ENCODE measurements at places on chromosomes 13 and 19.
A peak's percentile ranks its signal among the peaks of the same experiment; 100 is the strongest.

DNA sequence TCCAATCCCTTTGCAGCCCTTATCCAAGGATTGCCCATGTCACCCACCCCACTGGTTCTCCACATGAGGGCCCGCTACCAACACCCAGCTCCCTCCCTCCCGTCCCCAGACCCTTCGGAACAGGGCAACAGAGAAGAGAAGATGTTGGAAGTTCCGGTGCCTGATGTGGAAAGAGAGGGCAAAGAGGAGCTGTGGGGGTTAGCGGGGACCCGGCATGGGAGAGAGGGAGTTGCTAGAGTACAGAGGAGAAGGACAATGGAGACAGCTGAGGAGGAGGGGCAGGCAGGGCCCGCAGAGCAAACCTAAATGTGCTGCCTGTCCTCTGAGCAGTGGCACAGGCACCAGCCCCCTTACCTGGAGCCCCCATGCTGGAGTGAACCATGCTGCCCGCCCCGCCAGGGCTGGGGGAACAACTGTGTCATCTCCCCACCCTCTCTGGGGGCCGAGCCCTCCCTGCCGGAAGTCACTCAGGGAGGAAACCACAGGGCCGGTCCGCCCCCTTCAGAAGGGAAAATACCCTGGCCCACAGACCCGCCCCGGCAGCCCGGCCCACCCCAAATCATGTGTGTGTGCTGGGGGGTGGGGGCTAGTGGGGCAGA, at the start of gene POU2F2:
Gene POU2F2 (minus strand): TSS at position 417 of the 599 bp plus-strand sequence. CDS start 35 bp downstream, at position 382.
- DNase-seq, result peak; percentile 87

GRCh38 chr19:14700711-14701375, 11.0 kb downstream of the ZNF333 start:
- DNase-seq, result no peak

- no peak for DNase-seq
These were observed 208.1 kb downstream of the SHISA2 start for GRCh38 chr13:25843692-25844091.

DNA sequence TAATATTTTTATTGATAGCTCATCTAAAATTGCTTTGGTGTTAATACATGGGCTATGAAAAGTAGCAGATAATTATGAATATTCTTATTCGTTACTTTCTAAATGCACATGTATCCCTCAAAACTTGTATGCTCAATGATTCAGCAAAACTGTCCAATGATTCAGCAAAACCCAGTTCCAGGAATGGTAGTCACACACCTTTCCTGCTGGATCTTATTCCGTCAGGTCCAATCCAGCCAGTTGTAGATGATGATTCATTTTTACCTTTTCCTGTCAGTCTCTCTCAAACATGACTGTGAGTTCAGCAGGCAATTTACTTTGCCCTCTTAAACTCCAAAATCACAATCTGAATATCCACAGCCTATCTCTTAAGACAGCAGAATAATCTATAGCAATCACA, 1082.6 kb downstream of the EFNB2 start:
- no peak for DNase-seq

DNA sequence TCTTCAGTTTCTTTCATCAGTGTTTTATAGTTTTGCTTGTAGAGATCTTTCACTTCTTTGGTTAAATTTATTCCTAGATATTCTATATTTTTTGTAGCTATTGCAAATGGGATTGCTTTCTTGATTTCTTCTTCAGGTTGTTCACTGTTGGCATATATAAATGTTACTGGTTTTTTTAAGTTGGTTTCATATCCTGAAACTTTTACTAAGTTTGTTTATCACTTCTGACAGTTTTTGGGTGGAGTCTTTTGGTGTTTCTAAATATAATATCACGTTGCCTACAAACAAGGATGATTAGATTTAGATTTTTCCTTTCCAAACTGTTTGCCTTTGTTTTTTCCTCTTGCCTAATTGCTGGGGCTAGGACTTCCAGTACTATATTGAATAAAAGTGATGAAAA, 109.7 kb downstream of the PAN3 start:
- no peak for DNase-seq

- DNase-seq, result no peak
These were observed 796.2 kb upstream of the MIR17HG start for GRCh38 chr13:90551253-90551652.

- no peak for DNase-seq
These were observed 128.8 kb downstream of the STK24 start for GRCh38 chr13:98447881-98448641.

DNA sequence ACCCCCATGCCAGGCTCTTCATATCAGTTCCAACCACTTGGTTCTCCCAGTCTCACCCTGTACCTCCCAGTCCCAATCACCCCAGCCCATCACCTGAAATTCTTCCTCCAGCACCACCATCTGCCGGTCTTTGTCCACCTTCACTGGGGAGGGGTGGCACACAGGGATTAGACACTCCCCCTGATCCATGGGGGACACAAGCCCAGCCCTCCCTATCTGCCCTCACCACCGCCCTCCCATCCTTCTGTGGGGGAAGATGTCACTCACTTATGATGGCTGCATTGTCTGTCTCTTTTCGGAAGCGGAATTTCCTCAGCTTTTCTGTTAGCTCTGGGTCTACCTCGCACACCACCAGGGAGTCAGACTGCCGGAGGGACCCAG, 685 bp downstream of the GMFG start:
- DNase-seq, result no peak

- no peak for DNase-seq
These were observed 94.6 kb downstream of the LRCH1 start for GRCh38 chr13:46647512-46648065.

GRCh38 chr13:87678372-87678752, 7.2 kb downstream of the SLITRK5 start:
- no peak for DNase-seq

GRCh38 chr13:93539914-93540313, 313.3 kb downstream of the GPC6 start:
- no peak for DNase-seq

DNA sequence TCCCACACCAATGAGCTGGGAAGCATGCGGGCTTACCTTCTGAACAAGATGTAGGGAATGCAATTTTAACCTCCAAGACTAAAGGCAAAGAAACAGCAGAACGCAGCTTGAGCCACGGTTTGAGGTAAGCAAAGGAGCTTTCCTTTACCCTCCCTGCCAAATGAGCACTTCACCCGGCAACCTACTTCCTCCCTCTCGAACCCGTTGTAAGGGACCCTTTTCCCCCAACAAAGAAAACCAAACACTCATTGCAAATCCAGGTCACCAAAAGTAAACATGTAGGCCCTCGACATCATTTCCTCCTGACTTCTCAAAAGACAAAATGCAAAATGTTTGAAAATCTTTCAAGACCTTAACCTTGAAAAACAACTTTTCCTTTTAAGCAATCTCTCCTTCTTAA, 65.3 kb downstream of the ABCC4 start:
- DNase-seq, result no peak

- no peak for DNase-seq
These were observed 15.3 kb upstream of the ARHGEF18 start for GRCh38 chr19:7333198-7334118.

DNA sequence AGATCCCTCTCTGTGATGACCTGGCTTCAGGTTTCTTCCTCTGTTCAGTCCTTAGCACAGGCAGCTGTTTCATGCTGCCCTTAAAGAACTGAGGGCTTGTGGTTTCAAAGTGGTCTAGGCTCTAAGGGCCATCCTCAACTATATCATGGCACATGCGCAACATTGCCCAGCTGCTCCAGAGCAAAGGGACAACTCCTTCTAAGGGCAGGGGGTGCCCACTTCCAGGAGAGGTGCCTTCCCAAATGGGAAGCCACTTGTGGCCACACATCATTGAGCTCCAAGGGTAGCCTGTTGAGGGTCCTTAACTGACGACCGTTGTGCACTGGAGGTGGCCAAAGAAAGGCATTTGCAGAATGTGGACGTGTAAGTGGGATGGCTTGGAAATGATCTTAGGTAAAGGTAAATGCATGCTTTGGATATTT, 7.3 kb downstream of the GPR183 start:
- no peak for DNase-seq

Measured in stimulated activated CD8-positive, alpha-beta memory T cell treated with anti-CD3 and anti-CD28 coated beads, Interleukin-4, amount 100 ng/mL, for 4 hours (primary cell).